Stimulated activated CD8-positive, alpha-beta memory T cell treated with anti-CD3 and anti-CD28 coated beads, Interleukin-15, amount 100 ng/mL, for 48 hours (primary cell): ENCODE measurements at places on chromosomes 4 and X.

DNA sequence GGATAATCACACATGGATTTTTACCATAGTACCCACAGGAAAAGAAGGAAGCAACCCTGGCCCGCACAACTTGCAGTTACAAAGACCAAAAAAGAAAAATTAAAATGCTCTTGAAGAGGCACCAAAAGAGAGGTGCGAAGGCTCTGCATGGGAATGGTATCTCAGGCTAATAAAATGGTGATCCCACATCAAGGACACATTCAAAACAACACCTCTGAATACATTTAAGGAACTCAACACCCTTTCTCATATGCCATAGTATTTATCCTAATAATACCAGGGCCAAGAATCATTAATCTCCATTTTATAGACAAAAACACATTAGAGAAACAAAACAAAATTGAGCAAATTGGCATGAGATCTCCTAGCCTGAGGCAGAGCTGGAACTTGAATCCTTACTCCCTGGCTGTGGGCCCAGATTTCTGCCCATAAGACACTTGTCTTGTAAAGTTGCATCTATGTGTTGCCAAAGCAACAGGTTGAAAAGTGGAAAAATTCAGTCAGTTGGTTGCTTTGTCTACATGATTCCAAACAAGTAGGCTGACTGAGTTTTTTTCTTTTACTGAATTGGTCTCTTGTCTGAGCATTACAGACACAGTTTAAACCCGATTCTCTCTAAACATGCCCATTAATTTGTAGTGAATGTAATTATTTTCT is 33.5 kb downstream of the GUCY2F start:
- no peak for DNase-seq

GRCh38 chrX:12958461-12958860 is 16.4 kb upstream of the TMSB4X start:
- no peak for DNase-seq

GRCh38 chrX:150200820-150201287 is 162.3 kb upstream of the MAMLD1 start:
- peak; percentile 66 for DNase-seq

GRCh38 chr4:169484485-169484884 is 127.9 kb downstream of the NEK1 start:
- DNase-seq, result no peak

DNA sequence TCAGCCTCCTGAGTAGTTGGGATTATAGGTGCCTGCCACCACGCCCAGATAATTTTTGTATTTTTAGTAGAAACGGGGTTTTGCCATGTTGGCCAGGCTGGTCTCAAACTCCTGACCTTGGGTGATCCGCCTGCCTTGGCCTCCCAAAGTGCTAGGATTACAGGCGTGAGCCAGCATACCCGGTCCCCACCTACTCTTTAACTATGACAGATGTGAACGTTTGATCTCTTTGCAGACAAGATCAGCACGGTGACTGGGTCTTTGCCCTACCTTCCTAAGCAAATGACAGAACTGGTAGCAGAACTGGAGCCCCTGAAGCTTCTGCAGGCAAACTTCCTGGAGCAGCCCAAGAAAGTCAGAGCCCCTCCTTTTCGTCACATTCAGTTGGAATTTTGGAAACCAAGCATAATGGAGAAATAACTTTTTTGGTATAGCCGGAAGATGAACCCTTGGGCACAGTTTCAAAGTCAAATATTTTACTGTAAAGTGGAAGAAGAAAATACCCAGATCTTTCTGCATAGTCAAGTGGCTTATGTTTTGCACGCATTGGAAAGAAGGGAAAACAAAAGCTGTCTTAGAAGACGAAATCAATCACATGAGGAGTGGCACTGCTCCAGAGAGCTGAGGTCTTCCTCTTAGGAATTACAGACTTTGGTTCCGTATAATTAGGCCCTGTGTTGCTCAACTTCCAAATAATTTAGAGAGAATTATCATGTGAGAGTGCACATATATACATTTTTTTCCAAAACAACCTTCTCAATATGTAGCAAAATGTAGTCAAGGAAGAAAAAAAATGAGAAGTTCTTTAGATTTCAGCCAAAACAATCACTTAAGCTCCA is 90.6 kb downstream of the SORBS2 start:
- no peak for DNase-seq

GRCh38 chr4:177147668-177148067 is 162.0 kb upstream of the NEIL3 start:
- DNase-seq, result no peak

GRCh38 chr4:109276482-109277095 is 25.9 kb downstream of the COL25A1 start:
- no peak for DNase-seq

DNA sequence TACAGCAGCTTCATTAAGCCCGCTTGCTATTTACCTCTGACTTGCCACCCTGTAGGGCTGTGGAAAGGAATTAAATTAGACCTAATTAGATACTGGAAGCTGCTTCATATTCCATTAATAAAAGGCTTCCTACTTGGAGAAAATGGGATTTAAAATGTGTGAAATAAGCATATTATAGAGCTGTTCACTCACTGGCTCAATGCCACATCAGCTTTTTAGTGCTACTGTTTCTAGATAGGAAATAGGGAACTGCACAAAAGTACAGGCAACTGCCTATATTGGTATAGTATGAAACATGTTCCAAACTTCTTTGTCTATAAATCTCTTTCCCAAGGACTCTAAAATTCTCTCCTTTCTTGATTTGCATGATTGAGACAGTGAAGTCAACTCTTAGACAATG is 407.9 kb upstream of the AADAT start:
- no peak for DNase-seq

- no peak for DNase-seq
Measured at GRCh38 chrX:34909151-34909550, 33.4 kb upstream of the FAM47B start.

DNA sequence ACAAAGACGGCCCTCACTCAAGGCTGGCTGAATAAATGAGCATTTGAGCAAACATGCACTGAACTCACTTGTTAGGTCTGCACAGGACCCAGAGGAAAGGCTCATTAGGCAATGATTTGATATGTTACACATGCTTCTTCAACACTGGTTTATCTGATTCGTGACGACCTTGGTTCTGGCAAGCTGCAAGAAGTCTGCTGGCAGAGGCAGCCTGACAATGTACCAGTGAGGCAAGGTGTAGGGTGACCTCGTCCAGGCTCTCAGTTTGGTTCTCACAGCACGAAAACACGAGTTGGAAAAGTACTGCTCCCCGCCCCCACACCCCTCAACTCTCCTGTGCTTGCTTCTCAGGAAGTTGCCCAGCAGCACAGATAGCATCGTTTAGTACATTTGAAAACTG is 63.1 kb upstream of the CITED1 start:
- DNase-seq, result no peak
